ENCODE measurements at places on chromosomes 7 and 10. TPM values are rescaled to one million over a fixed set of nuclear protein-coding genes. Genes with fewer than 3 reads are reported as not detected.

- peak; percentile 66 for DNase-seq
These were observed 2.4 kb upstream of the UBE3C start for GRCh38 chr7:157136372-157136771.

Gene NOC3L
- total RNA-seq: 21.8 TPM

Gene SLC26A5
- not detected for total RNA-seq

Gene AUTS2
- total RNA-seq: 1.9 TPM

GRCh38 chr10:5775685-5776084 lies 37.5 kb downstream of the GDI2 start:
- DNase-seq: no peak

- DNase-seq: peak; percentile 55
These were observed 400.6 kb upstream of the IGFBP3 start for GRCh38 chr7:46321556-46322205.

GRCh38 chr10:131266936-131267813 lies 44.3 kb downstream of the TCERG1L start:
- no peak for DNase-seq

Gene PNLIPRP3
- not detected for total RNA-seq

Gene RFC2
- total RNA-seq: 72.9 TPM
